ENCODE measurements at places on chromosomes 4 and X.

DNA sequence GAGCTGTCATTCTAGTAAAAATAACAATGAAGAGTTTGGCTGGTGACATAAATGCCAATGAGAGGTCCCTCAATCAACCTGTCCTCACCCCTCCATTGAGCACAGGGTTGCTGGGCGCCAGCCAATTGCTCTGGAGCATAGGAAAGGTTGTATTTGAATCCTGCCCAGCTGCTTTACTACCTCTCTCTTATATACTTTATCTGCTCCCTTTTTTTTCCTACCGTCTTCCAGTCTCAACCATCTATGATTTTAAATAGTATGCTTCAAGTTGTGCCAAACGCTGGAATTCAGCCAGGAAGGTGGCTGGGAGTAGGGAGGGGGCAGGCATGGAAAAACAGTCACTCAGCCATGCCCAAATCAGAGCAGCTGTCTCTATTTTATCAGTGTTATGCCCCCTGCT lies 153.8 kb downstream of the NR3C2 start:
- DNase-seq, result no peak

DNA sequence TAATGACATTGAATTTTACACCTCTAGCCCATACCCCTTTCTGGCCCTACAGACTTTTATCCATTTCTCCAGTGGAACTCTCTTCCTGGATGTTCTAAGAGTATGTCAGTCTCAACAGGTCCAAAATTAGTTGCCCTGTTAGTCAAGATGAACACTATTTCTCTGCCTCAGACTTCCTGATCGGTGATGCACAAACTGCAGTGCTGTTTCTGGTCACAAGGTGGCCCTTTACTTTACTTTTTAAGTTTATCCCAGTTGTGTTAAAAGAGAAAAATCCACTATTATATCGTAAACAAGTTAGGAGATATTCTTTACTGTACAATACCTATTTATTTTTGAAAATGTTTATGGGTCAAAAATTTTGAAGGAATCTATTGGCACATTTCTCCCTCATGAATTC lies 13.1 kb downstream of the TCEAL7 start:
- peak; percentile 58 for DNase-seq

DNA sequence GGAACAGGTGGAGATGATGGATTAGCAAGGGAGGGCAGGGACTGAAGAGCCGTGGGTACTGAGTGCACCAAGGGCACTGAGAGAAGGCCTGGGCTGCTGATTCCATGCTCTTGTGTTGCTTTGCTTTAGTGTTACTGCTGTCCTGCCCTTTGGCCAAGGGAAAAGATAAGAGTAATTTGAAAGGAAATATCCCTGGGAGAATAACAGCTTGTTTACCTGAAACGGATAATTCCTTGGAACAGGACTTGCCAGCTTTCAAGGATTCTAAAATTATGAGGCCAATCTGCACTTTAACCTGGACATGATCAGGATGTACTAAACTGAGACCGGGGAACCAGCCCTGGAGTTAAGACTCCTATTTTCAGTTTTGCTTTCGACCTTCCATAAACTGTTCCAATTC lies 20.4 kb downstream of the FAM9C start:
- DNase-seq, result no peak

DNA sequence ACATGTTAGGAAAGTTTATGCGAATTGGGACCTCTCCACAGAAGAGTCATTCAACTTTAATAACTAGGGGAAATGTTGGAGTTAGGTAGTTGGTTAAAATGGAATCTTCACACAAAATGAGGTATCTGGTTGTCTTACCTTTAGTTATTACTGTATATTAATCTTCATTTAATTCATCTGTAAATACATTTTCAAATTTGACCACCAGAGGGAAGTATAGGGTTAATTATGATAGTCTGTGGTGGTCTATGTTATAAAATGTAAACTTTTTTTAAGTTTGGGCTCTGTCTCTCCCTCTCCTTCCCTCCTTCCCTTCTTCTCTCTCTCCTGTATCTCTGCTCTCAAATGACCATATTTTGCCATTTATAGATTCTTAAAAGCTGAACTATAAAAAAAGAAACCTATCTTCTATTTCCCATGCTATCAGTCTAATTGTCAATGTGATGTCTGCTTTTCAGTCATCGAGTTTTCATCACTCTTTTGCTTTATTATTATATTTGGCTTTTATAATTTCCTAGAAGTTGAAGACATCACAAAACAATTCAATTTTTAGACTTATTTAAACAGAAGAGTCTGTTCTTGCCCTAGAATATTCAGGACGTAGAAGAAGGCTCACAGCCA lies 49.8 kb downstream of the TMEM144 start:
- peak; percentile 27 for DNase-seq

DNA sequence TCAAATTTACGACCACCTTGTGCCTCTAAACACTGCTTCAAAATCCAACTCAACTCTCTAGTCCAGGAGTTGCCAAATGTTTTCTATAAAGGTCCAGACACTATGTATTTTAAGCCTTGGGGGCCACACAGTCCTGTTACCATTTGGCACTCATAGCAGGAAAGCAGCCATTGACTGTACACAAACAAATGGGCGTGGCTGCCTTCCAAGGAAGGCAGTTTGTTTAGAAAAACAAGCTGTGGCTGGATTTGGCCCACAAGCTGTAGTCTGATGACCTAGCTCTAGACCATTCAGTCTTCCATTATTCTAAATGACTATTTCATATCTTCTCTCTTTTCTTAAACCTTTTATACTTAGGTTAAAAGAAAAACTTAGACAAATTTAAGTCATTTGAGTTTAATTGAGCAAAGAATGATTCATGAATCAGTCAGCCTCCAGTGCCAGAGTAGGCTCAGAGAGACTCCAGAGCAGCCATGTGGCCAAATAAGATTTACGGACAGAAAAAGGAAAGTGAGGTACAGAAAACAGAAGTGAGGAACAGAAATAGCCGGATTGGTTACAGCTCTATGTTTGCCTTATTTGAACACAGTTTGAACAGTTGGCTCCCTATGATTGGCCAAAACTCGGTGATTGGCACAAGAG lies 825.8 kb upstream of the LCORL start:
- DNase-seq, result peak; percentile 41

- no peak for DNase-seq
Observed at GRCh38 chrX:69389101-69389501, 115.0 kb upstream of the NALF2 start.

DNA sequence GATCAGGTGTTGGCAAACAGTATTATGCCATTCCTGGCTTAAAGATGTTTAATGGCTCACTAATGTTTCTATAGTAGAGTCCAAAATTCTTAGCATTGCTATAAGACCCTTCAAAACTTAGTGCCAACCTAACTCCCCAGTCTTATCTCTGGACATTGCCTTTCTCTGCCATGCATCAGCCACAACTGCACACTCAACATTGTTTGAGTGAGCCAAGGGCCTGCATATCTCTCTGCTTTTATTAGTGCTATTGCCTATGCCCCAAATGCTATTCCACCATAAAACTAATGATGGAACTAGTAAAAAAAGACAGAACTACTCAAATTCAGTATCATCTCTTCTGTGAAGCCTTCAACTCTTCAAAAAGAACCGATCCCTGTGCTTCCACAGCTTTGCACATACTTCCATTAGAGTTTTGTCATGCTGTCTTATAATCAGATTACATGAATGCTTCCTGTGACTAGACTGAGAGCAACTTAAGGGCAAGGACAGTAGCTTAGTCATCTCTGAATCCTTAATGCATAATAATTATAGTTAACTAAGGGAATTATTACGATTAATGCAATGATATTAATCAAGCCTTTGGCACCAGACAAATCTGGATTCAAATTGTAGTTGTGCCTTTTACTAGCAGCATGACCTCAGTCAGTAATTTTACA lies 53.7 kb downstream of the CHM start:
- peak; percentile 47 for DNase-seq

DNA sequence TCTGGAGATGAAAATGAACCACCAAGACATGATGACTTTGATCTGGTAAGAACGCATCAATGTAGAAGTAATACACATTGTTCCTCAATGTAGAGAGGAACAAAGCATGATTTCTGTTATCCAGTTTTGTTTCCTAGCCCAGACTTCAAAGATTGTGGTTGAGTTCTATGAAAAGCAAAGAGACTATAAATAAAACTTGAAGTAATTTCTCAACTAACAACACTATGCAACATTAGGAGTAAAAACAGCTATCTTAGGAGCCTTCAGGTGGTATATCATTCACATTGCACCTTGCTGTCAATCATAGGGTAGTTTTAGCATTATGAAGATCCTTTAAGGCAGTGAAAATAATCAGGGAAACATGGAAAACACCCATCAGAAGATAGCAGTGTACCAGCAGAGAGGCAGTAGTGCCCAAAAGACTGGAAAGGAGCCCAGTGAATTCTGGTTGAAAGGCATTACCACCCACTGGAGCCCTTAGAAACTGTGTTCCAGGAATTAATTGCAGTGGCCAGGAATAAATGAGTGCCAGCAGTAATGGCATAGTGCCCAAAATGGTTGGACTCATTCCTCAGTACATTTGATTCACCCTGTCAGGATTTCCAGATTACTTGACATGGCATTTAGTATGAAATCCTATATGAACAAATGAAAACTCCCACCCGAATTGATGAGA lies 300.7 kb upstream of the CXXC4 start:
- no peak for DNase-seq

DNA sequence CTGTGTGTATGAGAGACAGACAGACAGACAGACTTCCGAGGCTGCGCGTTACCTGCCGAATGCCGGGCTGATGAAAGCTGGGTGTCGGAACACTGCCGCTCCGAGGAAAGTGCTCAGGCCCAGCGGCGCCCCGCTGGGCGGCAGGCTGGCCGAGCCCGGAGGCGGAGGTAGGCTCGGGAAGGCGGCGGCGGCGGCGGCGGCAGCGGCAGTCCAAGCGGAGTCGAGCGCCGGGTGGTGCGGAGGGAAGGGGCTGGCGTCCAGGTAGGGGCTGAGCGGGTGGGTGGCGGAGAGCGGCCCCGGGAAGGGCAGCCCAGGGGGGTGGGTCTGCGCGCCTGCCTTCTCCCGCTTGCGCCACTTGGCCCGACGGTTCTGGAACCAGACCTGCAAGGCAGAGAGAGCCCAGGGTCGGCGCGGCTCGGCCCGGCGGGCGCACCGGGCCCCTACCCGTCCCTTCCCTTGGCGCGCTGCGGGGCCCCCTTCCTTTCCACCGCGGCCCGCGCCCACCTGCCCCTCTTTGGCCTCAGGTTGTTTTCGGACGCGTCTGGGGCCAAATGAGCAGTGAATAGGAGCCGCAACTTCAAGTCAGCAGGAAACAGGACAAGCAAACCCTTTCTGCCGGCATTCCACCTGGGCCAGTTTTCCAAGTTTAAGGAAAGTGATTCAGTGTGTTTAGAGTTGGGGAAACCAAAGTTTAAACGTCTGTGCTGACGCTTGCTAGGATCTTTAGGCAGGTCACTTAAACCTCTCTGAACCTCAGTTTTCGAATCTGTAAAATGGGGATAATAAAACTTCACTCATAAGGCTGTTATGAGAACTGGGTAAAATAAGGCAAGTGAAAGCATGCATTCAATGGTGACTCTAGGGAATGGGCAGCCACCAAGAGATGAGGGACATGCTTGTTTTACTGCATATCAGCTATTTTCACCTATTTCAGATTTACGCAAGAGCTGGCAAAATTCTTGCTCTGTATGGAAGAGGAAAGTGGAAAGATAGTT lies 8.4 kb downstream of the ARX start:
- DNase-seq, result peak; percentile 66

DNA sequence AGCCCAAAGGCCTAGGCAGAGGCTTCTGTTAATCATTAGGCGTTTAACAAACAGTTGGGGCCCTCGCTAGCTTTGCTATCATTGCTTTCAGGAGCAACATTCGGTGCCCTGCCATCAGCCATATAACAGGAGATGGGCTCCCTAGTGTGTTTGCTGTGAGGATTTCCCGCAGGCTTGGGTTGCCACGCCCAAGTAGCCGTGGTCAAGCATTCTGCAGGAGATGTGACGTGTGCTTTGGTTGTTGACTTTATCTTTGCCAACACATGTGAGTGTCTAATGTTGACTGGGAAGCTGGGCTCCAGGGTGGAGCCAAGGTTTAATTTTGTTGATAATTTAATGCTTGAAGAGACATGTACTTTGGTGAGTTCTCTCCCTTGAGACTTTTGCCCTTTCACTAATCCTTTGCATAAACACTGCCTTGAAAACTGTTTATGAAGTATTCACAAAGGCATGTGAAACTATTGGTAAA lies 184.6 kb upstream of the KIT start:
- DNase-seq, result peak; percentile 96

DNA sequence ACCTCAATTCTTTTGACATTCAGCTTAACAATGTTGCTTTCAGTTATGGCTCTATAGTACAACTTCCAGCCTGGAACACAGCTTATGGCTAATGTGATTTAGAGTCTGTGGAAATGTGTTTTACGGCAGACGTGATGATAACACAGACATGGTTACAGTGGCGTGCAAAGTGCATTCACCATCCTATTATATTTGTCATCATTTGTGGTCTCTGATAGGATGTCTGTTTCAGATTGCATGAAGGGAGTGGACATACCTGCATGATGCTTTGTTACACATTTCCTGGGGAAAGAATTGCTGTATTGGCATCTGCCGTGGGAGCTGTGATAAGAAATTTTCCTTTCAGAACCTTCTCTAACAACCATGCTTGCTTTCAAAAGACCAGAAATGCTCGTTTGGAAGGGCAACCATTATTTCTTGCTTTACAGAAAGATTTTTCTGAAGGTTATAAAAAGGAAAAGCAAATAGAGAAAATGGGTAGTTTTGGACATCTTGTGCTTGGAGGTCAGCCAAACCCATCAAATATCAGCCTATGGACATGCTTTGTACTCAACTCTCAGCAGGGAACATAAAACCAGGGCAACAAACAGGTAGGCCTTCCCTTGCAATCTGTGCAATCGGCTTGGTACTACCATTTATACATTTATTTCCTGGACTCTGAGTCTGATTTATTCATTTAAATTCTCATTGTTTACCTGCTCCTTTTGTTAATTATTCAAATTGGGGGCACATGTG lies 273.9 kb downstream of the TLL1 start:
- no peak for DNase-seq

DNA sequence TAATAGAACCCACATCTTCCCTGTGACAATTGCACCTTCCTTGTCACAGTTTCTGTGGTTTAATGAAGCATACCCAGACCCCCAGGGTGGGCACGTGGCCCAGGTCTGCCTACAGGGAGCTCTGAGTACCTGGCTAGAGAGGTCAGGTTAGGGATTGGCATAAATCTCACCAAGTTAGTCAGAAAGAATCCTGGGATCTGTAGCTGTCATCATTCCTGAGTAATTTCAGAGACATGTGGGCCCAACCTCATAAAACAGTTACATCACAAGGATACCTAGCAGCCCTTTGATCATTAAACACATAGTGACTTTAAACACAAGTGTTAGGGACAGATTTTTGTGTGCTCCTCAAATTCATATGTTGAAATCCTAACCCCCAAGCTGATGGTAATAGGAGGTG lies 123.0 kb downstream of the KDR start:
- no peak for DNase-seq
